OCI-M1 (cell line): ENCODE measurements at places on chromosomes 3 and 15.

DNA sequence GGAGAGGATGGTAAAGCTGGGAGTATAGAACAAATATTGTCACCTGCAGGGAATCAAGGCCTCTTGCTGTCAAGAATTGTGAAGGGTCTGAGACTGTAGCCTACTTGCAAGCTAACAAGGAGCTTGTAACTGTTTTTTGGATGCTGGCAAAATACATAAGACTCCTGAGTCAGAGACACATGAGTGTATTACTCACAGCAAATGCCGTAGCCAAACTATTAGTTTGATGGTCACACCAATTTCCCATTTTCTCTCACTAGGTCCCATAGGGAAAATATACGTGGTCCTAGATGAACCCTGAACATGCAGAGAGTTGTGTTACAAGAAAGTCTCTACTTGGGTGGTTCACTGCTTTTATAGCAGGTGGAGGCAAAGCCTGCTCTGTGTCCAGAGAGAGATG, 44.7 kb upstream of the LIPC start:
- DNase-seq: no peak

- DNase-seq: no peak
These were observed 300.4 kb downstream of the RBMS3 start for GRCh38 chr3:29581311-29581710.

GRCh38 chr15:39947401-39948197, 13.7 kb downstream of the EIF2AK4 start:
- DNase-seq: no peak

- peak; percentile 40 for DNase-seq
These were observed 78.8 kb downstream of the MCF2L2 start for GRCh38 chr3:183349421-183350157.

- DNase-seq: no peak
These were observed 28.2 kb upstream of the SCAANT1 start for GRCh38 chr3:63940389-63940757.

- DNase-seq: no peak
These were observed 25.9 kb upstream of the SPRED1 start for GRCh38 chr15:38226608-38227266.

DNA sequence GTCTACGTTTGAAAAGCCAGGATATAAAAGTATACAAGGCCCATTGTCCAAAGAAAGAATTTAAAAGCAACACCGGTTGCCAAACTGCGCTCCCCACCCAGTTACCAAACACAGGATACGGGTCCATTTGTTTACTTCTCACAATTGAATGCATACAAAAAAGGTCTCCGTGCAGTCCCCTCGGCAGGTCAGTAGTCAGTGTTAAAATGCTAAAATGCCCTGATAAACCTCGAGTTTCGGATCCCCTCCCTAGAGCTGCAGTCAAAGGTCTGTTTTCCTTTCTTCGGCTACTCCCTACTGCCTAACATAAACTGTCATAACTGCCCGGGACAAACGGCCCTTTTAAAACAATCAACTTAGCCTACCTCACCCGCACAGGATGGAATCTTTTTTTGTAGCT, 534.6 kb downstream of the FOXP1 start:
- no peak for DNase-seq

DNA sequence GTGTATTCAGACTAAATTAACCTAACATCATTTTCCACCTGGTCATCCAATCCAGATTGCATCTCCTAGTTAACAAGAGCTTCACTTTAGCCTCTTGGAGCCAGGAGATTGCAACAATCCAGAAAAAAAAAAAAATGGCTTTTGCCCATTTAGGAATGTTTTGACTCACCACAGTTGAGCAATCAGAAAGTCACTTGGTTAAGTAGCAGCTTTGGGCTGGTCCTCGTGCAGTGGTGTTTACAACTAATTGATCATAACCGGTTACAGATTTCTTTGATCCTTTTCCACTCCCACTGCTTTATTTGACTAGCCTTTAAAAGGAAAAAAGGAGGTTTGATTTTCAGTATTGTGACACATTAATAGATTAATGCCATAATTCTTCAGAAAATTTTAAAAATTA, 688.8 kb upstream of the CCDC54 start:
- DNase-seq: peak; percentile 5

DNA sequence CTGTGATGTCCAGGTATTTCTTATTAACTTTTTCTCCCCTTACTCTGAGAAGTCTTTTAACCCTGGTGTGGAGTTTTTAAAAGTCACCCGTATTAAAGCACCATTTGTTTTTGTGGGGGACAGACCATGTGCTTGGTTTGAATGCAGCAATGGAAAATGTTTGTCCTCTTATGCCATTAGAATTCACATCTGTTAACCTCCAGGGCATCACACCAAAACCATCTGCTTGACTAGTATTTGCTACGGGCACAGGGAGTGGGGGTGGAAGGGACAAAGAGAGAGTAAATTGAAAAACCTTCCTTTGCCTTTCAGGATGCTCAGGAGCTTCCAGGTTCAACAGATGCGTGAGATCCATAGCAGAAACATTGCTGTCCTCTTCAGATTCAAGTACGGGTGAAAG, 61.4 kb upstream of the GOLGA8B start:
- no peak for DNase-seq

DNA sequence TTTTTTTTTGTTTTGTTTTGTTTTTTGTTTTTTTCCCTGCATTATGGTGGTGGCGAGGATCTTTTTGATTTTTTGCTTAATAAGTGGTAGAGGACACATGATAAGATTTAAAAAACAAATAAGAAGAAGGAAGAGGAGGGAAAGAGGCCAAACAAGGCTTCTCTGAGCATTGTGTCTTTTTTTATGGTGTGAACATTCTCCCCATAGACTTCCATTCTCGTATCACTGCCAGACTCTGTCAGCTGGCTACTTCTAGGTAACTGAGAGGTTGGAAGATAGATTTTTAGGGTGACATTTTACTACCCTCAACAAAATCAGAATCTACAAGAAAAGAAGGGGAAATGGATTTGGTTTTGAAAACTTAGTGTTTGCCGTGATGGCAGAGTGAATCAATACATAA, 3.8 kb downstream of the NLGN1 start:
- no peak for DNase-seq

- DNase-seq: peak; percentile 82
These were observed 66.7 kb downstream of the FILIP1L start for GRCh38 chr3:100047455-100048141.
